GM04503 (cell line): ENCODE measurements at places on chromosomes 11 and 22.
A peak's percentile ranks its signal among the peaks of the same experiment; 100 is the strongest.

GRCh38 chr22:32810555-32811133 lies 9.1 kb downstream of the TIMP3 start:
- DNase-seq = no peak

DNA sequence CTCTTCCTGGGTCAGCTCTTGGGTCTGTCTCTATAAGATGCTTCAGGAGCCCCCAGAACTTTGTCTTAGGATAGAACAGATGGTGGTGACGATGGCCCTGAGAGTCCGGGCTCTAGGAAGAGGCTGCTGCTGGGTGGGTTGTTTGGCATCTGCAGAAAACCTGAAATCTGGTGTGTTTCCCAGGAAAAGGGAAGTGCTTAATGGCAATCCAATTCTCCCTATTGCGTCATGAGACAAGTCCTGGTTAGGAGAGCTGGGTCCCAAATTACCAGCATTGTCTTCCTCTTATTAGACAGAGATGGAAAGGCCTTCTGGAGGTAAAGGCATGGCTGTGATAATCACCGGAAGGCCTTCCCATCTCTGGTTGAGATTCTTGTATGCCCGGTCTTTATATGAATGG lies 48.9 kb upstream of the GRAMD1B start:
- no peak for DNase-seq

DNA sequence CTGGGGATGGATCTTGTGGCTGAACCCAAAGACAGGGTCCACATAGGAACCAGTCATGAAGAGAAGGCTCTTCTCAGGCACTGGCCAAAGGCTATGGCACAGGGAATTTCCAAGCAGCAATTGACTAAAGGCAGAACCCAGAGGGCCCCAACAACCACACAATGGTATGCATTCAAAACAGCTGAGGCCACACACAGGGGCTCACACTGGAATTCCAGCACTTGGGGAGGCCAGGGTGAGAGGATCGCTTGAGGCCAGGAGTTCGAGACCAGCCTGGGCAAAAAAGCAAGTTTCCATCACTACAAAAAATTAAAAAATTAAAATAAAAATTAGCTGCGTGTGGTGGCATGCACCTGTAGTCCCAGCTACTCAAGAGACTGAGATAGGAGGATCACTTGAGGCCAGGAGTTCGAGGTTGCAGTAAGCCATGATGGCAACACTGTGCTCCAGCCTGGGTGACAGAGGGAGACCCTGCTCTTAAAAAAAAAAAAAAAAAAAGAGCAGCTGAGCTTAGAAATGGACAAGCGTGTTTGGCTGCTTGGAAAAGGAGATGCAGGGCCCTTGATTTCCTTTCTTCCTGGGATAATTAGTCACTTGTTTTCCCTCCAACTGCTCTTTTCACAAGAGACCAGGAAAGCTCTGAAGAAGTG lies 44.6 kb downstream of the MYH9 start:
- DNase-seq = no peak

- DNase-seq = no peak
These were observed 10.2 kb downstream of the C11orf96 start for GRCh38 chr11:43952401-43953342.

DNA sequence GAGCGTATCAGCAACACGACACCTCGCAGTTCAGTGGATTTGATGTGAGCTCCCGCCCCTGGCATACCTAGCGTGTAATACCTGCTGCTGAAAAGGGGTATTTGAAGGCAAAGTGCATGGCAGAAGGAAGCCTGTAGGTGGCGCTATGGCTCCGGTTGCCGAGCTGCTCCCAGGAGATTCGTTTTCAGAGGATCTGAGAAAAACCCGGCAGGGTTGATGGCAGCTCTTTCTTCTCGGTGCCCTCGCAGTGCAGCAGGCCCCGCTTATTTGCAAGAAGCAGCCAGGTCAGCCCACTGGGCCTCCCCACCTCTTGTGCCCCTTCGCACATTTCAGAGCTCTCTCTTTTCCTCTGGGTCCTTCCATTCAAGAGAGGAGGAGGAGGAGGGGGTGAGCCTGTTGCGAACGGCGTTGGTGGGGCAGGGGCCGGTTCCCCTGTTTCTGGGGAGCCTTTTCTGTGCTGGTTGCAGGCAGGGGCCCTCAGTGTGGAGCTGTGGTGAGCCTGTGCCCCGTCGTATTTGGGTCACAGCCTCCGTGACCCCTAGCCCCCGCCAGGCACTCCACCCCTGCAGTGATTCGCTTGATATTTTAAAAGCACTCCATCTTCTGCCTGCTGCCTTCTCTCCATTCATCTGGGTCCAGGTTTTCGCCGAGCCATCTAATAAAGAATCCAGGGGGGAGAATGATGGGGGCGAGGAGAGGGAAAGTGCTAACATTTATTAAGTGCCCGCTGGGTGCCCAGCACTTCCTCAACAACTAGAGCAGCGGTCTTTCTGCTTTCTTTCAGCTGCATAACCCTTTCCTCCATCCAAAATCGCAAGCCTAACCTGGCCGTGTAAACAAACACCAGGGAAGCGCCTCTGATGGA lies 85.3 kb upstream of the SYT13 start:
- no peak for DNase-seq

GRCh38 chr11:120034176-120034875 lies 103.6 kb downstream of the TRIM29 start:
- DNase-seq = no peak

GRCh38 chr11:76644591-76644990 lies 26.0 kb downstream of the LRRC32 start:
- no peak for DNase-seq

- DNase-seq = peak; percentile 87
These were observed 4.2 kb downstream of the MRGPRF start for GRCh38 chr11:69008737-69009440.

DNA sequence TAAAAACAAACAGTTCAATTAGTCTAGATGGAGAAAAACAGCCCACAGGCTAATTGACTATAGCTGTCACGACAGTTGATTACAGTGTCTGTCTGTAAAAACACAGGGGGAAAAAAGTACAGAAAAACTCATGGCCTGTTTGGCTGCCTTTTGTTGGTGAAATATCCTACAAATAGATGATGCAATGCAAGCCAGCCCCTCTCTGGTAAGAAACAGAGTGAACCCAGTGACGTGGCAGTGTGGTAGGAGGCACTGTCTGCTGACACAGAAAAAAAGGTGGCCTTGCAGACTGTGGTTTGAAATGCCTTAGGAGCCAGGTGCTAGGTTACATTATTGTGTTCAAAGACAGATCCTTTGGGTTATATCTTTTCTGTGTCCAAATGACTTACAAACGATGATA lies 431.4 kb upstream of the CCDC90B start:
- DNase-seq = no peak

DNA sequence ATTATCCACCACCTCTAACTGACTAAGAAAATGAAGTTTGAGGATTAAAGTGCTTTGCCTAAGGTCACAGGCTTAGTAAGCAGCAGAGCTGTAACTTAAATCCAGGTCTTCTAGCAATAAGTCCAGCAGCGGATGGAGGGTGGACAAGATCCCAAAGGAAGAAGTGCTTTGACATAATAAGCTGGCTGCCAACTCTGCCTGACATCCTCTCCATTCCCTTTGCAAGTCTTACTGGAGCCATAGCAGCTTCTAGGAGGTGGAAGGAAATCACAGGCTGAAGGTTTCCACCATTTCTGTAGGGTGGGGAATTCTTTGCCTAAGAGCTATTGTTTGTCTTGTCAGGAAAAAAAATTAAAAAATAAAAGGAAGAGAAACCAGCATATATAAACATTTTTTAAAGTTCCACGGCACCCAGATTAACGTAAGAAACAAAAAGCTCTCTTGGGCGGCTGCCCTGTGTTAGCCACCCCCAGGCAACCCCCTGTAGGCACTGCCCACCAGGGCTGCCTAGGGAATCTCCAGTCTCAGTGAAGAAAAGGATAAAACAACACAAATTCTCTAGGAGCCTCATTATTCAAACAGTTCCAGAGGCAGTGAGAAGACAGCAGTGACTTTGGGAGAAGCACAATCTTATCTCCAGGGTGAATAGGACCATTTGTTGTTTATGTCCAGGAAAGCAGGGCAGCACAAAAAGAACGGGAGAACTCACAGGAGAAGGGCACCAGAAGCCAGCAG lies 380.8 kb upstream of the CADM1 start:
- DNase-seq = no peak

DNA sequence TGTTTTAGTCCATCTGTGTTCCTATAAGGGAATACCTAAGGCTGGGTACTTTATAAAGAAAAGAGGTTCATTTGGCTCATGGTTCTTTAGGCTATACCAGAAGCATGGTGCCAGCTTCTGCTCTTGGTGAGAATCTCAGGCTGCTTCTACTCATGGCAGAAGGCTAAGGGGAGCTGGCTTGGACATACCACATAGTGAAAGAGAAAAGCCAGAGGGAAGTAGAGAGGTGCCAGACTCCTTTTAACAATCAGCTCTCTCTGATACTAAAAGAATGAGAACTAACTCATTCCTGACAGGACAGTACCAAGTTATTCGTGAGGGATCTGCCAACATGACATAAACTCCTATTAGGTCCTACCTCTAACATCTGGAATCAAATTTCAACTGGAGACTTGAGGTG lies 1250.2 kb upstream of the CNTN5 start:
- DNase-seq = no peak

DNA sequence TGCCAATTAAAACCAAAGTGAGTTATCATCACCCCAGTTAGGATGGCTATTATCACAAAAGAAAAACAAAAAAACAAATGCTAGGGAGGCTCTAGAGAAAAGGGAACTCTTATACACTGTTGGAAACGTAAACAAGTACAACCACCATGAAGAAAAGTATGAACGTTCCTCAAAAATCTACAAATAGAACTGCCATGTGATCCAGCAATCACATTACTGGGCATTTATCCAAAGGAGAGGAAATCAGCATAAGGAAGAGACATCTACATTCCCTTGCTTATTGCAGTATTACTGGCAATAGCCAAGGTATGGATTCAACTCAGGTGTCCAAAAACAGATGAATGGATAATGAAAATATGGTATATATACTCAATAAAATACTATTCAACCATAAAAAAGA lies 1145.1 kb downstream of the LRRC4C start:
- DNase-seq = no peak

DNA sequence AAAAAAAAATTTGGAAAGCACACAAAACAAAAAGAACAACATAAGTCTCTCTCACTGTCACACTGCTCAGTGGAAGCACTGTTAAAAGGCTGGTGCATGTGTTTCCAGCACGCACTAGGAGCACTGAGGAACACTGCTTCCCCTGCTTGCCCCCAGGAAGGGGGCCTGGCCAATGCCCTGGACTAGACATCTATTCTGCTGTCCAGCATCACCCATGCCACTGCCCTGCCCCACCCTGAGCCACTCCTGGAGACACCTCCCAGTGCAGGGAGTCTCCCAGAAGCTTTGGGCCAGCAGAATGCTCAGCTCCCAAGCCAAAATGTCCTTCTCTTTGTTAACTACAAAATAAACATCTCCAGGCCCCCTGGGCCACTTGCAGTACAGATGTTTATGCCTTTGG lies 49.7 kb upstream of the EMID1 start:
- DNase-seq = no peak

- DNase-seq = no peak
These were observed at the start of gene PKP3 for GRCh38 chr11:394034-394857. TSS of gene PKP3 (plus strand) at chr11:394209. CDS start at chr11:394293, 84 bp downstream.

DNA sequence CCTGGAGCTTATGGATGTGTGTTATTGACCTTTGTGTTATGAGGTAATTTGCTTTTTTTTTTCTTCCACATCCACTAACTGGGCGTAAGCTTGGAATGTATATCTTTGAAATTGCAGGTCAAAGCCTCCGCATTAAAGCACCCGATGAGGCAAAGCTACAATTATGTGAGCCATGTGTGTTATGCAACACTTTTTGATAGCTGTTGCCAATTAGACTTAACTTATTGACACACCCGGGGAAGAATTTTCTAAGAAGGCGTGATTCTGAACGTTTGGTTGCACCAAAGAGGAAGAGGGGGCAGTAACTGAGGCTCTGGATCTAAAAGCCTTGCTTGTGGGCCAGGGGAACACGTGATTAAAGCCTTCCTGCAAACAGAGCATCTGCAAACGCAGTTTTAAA lies 610 bp upstream of the TEX12 start:
- no peak for DNase-seq

DNA sequence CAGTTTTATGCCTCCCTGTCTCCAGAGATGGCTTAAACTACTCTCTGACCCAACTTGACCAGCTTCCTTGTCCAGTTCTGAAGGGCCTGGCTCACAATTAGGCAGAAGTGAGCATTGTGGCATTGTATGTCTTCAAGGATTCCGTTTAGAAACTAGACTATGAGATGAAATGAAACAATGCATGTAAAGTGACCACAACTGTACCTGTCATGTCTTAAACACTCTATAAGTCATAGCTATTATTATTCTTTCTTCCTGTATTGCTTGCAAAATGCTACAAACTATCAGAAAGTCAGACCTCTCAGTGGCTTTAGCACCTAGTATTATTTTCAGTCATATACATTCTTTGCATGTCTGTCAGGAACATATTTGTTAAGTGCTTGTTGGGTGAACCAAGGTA lies 127.9 kb upstream of the MTMR2 start:
- DNase-seq = no peak

DNA sequence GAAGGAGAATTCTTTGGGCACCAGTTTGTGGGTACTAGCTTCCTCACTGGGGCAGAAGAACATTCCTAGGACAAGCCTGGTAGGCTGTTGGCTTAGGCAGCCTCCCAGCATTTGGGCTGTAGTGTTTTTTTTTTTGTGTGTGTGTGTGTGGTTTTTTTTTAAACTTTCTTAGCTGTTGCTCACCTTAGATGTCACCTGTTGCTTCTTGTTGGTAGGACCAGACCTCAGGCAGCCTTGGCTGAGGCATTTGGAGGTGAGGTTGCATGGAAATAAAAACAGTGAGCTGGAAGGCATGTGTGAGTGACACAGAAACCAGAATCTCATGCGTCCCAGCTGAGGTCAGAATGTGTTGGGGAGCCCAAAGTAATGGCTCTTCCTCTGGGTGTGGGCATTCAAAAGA lies 21.3 kb downstream of the AMPD3 start:
- no peak for DNase-seq

- no peak for DNase-seq
These were observed 86.2 kb downstream of the MSANTD4 start for GRCh38 chr11:105935791-105936190.

GRCh38 chr11:43518408-43519160 lies 159.9 kb downstream of the TTC17 start:
- no peak for DNase-seq

DNA sequence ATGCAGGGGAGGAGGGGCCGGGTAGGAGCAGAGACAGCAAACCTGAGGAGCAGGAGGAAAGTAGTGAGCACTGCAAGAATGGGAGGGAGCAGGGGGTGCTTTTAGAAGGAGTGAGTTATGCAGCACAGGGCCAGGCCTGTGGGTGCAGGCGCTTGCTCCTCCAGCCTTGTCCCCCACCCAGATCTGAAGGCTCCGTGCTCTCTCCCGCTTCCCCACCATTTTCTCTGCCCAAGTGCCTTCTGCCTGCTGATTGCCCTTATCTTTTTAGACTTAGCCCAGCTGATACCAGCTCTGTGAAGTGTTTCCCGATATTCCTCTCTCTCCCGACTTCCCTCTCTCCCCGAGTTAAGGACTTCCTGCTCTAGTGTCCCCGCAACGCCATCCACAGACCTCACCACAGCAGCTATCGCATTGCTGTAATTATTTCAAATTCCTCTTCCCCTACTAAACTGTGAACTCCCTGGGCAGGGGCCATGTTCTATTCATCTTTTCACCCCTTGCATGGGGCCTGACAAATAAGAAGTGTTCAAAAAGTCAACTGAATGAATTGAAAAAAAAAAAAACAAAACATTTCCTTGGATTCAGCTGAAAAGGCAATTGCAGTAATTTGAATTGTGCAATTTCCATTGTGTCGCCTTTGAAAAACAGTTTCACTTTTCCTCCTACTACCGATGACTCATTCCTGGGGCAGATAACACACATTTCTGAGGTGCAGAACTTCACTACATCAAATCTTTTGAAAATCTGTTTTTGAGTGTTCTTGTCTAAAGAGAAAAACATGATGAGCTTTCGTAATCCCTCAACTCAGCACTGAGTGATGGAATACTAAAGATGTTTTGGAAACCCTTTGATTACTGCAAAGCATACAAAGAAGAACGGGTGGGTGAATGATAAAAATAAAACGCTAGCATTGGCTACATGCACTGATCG lies 69.7 kb upstream of the BMAL1 start:
- DNase-seq = peak; percentile 77
